ENCODE measurements at places on chromosomes 4 and X. TPM values are rescaled to one million over a fixed set of nuclear protein-coding genes. Genes with fewer than 3 reads are reported as not detected.

DNA sequence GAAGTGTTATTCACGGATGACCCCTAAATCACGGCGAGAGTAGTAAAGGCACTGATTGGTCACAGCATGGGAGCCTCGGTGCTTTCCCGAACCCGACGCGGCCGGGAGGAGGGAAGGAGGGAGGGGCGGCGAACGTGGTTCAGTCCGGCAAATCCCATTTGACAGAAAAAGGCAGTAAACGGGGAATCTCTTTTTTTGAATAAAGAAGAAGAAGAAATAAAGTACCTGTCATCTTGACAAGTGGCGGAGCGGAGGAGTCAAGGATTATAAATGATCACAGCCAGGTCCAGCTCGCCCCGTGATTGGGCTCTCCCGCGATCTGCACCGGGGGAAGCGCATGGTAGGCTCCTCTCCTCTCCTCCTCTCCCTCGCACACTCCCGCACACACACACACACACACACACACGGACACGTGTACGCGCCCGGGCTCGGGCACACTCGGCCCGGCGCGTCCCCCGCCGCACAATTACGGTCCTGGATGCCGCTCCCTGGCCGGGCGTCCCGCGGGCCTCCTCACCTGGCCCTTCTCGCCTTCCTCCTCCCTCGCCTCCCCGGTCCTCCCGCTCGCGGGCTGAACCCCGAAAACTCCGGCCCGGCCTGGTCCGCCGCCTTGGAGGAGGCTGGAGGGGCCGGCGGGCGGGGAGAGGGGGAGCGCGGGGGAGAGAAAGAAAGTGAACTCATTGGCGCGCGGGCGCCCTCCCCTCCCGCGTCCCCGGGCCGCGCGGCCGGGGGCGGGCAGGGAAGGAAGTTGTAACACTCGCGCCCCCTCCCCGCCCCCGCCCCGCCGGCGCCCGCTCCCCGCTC is 99.2 kb upstream of the TENM3 start:
- H3K4me1 ChIP-seq: peaks cover 38% of the 10 kb centered on the region
- no peaks in the 10 kb centered on the region for H3K27me3 ChIP-seq
- no peak for DNase-seq
- no peak overlapping the region for H3K27ac ChIP-seq
- peak overlapping the region; percentile 73 for H3K4me3 ChIP-seq

GRCh38 chr4:81549984-81550383 is 78.3 kb upstream of the RASGEF1B start:
- no peaks in the 10 kb centered on the region for H3K27me3 ChIP-seq

- peak overlapping the region; percentile 79 for H3K27ac ChIP-seq
- peaks cover 3% of the 10 kb centered on the region for H3K4me1 ChIP-seq
- H3K27me3 ChIP-seq: no peaks in the 10 kb centered on the region
- no peak for DNase-seq
- H3K36me3 ChIP-seq: no peaks in the 10 kb centered on the region
- no peak overlapping the region for H3K4me3 ChIP-seq
Measured at GRCh38 chr4:123545667-123546572, 149.3 kb downstream of the SPRY1 start.

DNA sequence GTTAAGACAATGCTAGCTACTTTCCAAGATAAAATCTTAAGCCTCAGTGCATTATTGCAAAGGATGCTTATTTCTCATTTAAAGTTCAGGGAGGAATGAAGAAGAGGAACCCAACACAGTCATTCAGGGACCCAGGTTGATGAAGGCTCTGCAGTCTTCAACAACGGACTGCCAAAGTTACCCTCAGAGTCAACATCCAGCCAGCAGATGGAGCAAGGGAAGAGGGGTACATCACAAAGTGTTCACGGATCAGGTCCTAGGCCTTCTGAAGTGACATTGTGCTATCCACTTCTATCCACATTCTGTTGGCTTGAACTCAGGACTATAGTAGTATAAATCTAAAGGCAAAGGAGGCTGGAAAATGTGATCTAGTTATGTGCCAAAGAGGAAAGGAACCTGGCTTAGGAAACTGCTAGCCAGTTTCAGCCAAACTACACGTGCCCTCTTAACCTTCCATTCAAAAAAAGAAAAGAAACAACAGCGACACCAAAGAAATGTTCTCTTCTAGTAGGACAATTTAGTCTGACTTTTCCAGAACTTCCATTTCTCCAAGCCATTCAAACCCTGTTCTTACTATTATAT is 28.8 kb downstream of the NKX6-1 start:
- no peaks in the 10 kb centered on the region for H3K4me1 ChIP-seq
- H3K27ac ChIP-seq: no peak overlapping the region
- DNase-seq: no peak
- no peak overlapping the region for H3K4me3 ChIP-seq

DNA sequence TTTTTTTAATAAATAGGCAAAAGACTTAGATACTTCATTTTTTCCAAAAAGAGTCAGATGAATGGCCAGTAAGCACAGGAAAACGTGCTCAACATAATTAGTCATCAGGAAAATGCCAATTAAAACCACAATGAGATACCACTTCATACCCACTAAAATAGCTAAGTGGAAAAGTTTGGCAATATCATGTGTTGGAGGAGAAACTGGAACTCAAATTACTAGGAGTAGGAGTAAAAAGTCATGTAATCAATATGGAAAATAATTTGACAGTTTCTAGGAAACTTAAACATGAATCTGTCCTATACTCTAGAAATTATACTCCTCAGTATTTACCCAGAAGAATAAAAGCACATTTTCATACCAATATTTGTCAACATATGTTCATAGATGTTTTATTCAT is 449.8 kb downstream of the INPP4B start:
- no peaks in the 10 kb centered on the region for H3K36me3 ChIP-seq
- H3K27me3 ChIP-seq: no peaks in the 10 kb centered on the region
- H3K27ac ChIP-seq: no peak overlapping the region
- no peak overlapping the region for H3K4me3 ChIP-seq
- no peak for DNase-seq

- no peaks in the 10 kb centered on the region for H3K36me3 ChIP-seq
- no peak for DNase-seq
- no peak overlapping the region for H3K27ac ChIP-seq
- H3K4me1 ChIP-seq: no peaks in the 10 kb centered on the region
- H3K4me3 ChIP-seq: no peak overlapping the region
Measured at GRCh38 chr4:172758586-172759340, 409.8 kb upstream of the GALNT7 start.

- no peaks in the 10 kb centered on the region for H3K4me1 ChIP-seq
- H3K27ac ChIP-seq: no peak overlapping the region
- H3K36me3 ChIP-seq: no peaks in the 10 kb centered on the region
- no peaks in the 10 kb centered on the region for H3K27me3 ChIP-seq
Measured at GRCh38 chrX:6257025-6257424, 28.4 kb upstream of the NLGN4X start.

DNA sequence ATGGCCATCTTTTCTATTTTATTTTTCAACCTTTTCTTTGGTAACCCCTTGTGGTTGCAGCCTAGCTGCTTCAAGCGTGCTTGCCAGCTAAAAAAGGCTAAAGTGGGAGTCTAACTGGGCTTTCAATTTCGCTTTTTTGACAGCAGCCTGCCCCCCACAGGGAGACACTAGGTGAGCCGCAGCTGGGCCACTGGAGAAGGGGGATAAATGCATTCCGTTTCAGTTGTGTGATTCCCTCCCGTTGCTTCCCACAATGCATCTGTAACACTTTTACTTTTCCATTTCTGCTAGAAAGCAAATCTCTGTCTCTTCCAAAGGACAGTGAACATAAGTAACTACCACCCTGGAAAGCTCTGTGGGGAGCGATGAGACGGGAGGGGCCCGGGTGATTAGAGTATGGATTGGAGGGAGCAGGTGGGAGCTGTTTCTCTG is 86.3 kb upstream of the RAPGEF2 start:
- no peaks in the 10 kb centered on the region for H3K4me1 ChIP-seq
- no peak for DNase-seq
- H3K4me3 ChIP-seq: no peak overlapping the region
- no peak overlapping the region for H3K27ac ChIP-seq

DNA sequence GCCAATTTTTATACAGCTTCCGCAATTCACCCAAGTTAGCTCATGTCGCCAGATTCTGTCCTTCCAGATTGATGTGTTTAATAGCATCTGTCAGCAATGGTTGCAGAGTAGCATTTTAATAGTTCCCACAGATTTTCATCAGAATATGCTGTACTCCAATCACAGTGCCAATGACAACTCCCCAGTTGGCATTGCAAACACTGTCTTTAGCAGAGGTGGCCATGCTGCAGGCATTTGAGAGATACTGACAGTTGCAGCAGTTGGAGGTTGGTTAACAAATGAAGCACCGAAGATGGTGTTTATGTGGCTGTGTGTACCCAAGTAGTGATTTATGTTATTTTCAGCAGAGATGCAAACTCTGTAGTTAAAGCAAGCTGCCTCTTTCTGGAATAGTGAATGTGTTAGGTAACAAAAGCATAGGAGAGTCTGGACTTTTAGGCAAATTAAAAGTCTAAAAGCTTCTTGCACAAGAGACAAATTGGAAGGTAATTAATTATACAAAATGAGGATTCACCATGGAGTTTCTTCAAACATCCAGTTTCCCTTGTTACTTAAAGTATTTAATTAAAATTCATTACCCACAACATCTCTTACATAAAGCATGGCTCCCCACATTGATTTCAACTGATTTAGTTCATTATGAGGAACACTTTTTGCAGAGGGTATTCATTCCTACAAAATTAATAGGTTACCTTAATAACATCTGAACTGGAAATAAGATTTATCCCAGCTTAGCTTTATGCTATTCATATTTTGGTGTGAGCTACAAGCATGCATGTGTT is 65.2 kb downstream of the PARM1 start:
- no peaks in the 10 kb centered on the region for H3K36me3 ChIP-seq
- no peaks in the 10 kb centered on the region for H3K27me3 ChIP-seq
- H3K4me3 ChIP-seq: no peak overlapping the region
- no peak overlapping the region for H3K27ac ChIP-seq
- no peak for DNase-seq

GRCh38 chrX:71532078-71532752 is 689 bp upstream of the OGT start:
- no peaks in the 10 kb centered on the region for H3K27me3 ChIP-seq
- peaks cover 1% of the 10 kb centered on the region for H3K4me1 ChIP-seq
- DNase-seq: no peak
- peak overlapping the region; percentile 90 for H3K27ac ChIP-seq

GRCh38 chr4:105840426-105841174 is 54.7 kb upstream of the NPNT start:
- no peak overlapping the region for H3K27ac ChIP-seq
- no peak for DNase-seq
- H3K4me3 ChIP-seq: no peak overlapping the region
- no peaks in the 10 kb centered on the region for H3K4me1 ChIP-seq

EMCN gene
- total RNA-seq: 9.8 TPM

PLAC1 gene
- total RNA-seq: 0.38 TPM

Measured in esophagus squamous epithelium (tissue), 5 donors.